ENCODE measurements at places on chromosomes 4 and X.
A peak's percentile ranks its signal among the peaks of the same experiment; 100 is the strongest.

DNA sequence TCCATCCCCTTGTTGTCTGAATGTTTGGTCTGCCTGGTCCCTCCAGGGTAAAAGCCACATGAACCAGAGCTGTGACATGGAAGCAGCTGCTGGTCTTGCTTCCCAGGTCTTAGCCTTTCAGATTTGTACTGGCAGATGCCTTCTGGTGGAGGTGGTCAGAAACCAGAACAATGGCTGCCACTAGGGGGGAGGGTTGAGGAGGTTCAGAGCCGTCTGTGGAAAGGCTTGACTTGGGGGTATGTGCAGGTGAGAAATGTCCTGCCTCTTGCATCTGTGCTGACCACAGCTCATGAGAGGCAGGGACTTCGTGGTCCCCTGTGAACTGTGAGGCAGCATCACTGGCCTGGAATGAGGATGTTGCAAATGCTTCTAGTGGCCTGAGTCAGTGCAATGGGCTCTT lies 144.2 kb upstream of the WDR1 start:
- DNase-seq: no peak

DNA sequence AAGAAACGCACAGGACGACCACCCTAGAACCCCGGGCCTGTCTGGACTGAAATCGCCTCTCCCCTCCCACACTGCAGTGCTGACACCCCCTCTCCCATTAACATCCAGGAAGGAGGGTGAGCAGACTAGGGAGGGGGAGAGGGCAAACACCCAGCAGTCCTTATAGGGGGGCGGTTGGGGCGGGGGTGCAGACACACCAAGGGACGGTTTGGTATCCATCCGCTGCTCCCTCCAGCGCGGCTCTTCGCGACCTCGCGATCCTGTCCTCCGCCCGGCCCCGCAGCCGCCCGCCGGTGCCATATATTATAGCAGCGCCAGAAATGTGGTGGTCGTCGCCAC lies 411 bp upstream of the GPRASP1 start:
- DNase-seq: no peak

- DNase-seq: no peak
These were observed 106.4 kb downstream of the MMRN1 start for GRCh38 chr4:90001023-90001422.

DNA sequence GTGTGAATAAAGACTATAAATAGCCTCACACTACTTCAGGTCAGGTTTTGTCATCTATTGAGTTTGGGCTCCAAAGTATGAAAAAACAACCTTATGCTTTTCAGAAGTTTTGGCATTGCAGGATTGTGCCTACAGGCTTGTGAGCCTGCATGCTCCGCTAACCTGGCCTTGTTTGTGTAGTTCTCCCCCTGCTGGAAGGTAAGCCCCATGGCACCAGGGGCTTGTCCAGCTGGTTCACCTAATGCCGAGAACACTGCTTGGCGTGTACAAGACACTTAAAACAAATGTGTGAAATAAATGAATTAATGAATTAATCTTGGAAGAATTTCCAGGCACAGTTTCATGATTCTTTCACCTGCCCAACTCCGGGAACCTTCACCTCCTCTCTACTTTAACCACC lies 1.8 kb upstream of the HSD17B10 start:
- peak; percentile 78 for DNase-seq

- no peak for DNase-seq
These were observed 64.0 kb downstream of the SMAD1 start for GRCh38 chr4:145545538-145546174.

DNA sequence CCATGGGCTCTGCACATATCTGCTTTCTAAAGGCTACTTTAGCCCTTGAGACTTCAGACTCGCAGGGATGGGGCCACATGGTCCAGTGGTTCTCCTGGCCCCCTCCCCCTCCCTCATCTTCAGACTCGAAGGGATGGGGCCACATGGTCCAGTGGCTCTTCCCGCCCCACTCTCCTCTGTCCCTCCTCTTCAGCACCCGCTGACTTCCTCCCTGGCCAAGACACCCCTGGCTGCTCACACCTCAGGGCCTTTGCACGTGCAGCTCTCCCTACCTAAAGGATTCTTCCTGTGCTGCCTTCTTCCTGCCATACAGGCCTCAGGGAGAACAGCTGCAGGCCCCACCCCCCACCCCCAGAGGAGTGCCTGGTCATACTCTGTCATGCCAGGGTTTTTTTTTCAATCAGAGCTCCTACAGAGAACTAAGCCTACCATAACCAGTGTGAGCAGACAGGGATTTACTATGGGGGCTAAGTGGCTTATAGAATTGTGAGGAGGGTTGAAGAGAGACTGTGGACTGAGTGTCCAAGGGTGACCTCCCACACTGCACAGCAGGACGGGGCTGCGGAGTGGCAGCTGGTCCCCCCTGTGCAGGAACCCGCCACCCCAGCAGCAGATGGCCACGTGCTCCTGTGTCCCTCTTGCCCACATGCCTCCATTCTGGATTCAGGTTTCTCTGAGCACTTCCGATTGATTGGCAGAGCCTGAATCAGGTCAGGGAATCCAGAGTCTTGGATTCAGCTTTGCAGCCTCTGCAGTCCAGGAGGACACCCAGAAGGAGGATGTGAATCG lies 6.1 kb upstream of the SPON2 start:
- DNase-seq: no peak

GRCh38 chrX:77572322-77572721 lies 125.1 kb downstream of the FGF16 start:
- no peak for DNase-seq

GRCh38 chr4:175447016-175447415 lies 365.0 kb downstream of the GPM6A start:
- DNase-seq: no peak

- no peak for DNase-seq
These were observed 60.4 kb upstream of the ATXN3L start for GRCh38 chrX:13380211-13380610.

DNA sequence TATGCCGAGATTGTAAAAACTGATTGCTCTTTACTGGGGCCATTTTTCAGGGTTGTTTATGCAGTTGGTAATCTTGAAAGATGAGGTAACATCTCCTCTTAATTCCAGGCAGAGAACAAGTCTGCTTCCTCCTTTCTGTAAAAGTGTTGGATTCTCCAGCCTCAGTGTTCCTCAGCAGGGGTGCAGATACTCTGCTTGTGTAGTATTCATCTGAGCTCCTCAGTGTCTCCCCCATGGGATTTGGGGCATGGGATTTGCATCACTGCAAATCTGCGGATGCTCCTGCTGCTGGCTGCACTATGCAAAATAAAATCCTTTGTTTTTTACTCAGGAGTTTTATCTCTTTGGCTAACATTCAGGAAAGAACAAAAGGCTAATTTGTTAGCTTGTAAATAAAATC lies 104.9 kb upstream of the ATP8A1 start:
- no peak for DNase-seq

- no peak for DNase-seq
These were observed 139.9 kb downstream of the NDST3 start for GRCh38 chr4:118173956-118174725.

DNA sequence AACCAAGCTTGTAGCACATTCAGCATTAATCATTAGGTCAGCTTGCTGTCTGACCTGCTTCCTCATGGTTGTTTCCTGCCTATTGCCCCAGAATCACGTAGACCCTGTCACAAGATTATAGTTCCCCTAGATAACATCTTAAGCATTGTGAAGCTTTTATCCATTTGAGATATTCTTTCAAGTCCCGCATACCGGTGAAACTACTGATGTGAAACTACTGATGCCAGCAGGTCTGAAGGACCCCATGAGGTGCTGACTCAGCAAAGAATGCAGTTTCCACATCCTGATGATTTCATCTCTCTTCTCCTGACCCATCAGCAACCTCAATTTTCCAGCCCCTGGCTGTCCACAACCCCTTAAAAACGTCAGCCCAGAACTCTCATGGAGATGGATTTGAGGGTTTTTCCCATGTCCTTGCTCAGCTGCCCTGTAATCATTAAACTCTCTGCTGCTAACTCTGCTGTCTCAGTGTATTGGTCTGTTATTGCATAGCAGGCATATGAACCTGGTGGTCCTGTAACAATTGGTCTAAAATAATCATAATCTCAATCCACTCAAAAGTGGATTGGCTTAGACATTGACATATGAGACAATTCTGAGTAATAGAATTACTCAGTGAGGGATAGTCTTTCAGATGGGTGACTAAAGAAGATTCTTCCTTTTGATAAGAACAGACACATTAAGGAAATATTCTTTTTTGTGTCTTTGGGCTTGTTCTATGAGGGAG lies 26.3 kb upstream of the UBA6 start:
- DNase-seq: no peak

GRCh38 chr4:150178161-150178560 lies 99.9 kb downstream of the DCLK2 start:
- no peak for DNase-seq

GRCh38 chr4:7775396-7775795 lies 164.3 kb downstream of the AFAP1 start:
- no peak for DNase-seq

GRCh38 chr4:2745981-2746806 lies 9.9 kb downstream of the TNIP2 start:
- peak; percentile 85 for DNase-seq

- DNase-seq: no peak
These were observed 859.5 kb upstream of the NDST4 start for GRCh38 chr4:115972967-115973366.

GRCh38 chrX:116284400-116284799 lies 113.9 kb downstream of the AGTR2 start:
- DNase-seq: no peak

DNA sequence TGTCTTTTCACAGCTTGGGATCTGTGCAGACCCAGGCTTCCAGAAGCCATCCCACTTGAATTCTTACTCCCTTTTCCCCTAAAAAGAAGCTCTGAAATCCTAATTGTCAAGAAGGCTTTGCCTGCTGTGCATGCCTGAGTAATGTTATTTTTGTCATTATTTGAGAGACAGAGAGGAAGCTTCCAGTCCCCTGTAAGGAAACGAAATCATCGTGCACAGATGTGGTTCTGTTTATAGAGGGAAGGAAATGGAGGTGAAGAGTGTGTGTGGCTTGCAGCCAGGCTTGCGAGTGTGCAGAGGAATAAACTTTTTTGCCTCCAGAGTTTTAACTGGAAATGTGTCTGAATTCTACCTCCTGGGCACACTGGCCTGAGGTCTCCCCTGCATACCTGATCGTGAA lies 70.2 kb downstream of the TBL1X start:
- DNase-seq: no peak

- no peak for DNase-seq
These were observed at the start of gene KLKB1 for GRCh38 chr4:186227221-186227620. Gene KLKB1, plus strand, starts transcription at chr4:186227507. Its CDS starts 689 bp downstream, at chr4:186228196.

DNA sequence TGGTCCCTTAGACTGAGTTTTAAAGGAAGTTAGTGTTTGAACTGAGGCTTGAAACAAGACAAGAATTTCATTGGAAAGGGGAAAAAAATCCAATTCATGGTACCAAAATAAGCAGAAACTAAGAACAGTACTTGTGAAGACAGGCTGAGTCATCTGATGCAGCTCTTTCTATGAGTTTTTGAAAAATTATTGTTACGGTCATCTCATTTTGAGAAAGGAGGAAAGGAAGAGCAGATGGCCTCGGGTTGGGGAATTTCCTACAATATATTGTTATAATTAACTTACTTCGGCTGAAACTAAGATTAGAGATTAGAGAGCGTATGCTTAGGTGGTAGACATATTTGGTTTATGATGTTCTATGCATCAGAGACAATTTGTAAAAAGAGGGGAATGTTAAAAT lies 2164.8 kb upstream of the AGA start:
- DNase-seq: no peak

GRCh38 chrX:115112411-115112810 lies 76.8 kb upstream of the RBMXL3 start:
- no peak for DNase-seq

DNA sequence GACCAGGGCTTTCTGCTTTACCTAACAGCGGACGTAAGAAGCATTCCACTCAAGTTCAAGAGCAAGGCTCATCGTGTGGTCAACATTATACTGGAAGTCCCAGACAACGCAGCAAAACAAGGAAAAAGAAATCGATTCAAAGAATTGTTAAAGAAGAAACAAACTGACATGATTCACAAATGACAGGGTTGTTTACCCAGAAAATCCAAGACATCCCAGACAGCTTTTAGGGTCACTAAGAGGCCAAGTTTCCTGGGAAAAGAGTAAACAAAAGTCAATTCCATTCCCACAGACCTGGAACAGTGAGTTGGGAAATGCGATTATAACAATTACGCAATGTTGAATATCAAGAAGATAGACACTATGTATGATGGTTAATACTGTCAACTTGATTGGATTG lies 21.5 kb upstream of the HTRA3 start:
- DNase-seq: no peak

GRCh38 chr4:187732524-187732923 lies 263.0 kb upstream of the ZFP42 start:
- DNase-seq: no peak

- no peak for DNase-seq
These were observed 30.5 kb downstream of the GPR50 start for GRCh38 chrX:151206871-151207270.

DNA sequence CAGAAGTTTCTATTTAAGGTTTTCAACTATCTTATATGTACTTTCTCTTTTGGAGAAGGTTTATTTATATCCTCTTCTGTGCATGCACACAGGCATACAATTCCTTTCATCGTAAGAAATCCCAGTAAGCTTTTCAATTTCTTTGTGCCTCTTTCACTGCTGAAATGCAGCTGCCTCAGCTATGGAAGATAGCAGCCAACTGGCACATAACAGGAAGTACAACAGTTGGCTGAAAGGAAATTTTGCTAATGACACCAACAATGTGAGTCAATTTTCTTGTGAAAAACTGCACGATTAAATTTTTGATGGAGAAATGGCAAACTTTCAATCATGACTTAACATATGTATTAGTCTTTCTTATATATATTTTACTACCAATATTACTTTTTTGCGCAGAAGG lies 74.5 kb upstream of the PAQR3 start:
- DNase-seq: no peak

DNA sequence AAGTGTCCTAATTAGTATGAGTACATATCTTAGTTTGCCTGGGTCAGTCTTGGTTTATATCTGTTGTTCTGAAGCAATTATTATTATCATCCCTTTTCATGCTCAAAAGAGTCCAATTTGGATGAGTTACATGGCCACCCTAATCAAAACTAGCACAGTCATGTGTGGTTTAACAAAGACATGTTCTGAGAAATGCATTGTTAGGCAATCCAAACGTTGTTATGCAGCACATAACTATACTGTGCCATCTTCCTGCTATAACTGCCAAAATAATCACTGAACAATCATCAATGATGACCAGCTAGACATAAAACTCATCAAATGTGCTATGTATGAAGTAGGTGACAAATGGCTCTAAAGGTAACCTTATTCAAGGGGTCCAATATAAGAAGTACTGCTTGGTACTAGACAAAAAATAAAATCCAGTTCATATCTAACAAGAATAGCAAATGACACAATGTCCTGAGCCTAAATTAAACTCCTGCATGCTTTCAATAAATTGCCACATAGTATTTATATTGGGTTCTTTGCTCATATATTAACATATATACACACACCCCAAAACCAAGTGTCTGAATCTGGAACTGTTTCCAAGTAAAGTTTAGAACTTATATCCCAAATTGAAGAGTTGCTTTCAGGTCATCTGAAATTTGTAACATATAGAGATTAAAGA lies 41.9 kb downstream of the CNOT6L start:
- no peak for DNase-seq
